ENCODE measurements at places on chromosomes 2 and 18.

DNA sequence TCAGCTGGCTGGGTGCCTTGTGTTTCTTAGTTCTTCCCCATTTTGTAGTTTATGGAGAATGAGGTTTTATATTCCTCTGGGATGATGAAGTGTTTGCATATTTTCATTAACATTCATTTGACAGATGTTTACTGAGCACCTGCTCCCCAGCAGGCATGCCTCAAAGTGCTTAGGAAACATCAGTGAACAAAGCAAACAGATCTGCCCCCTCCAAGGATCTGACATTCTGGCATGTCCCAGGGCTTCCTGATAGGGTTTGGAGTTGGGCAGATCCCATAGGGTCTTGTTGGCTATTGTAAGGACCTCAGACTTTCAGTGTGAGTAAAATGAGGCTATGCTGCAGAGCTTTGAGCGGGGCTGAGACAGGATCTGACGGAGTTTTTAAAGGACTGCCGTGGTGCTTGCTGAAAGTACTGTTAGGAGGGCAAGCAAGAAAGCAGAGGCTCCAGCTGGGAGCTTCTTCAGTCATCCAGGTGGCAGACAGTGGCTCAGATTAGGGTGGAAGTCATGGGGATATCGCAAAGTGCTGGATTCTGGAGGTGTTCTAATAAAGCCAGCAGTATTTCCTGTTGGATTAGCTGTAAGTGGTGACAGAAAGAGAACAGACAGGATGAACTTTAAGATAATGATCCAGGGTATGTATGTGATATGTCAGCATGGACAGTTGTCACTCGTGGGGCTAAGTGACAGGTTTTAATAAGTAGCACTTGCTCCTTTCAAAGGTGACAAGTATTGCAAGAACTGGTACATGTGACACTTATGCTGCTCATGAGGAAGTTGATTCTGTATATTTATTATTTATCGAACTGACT is 11.3 kb upstream of the IAH1 start:
- no peak for DNase-seq

- peak; percentile 79 for DNase-seq
These were observed 30.2 kb downstream of the PRKCE start for GRCh38 chr2:45681675-45682074.

DNA sequence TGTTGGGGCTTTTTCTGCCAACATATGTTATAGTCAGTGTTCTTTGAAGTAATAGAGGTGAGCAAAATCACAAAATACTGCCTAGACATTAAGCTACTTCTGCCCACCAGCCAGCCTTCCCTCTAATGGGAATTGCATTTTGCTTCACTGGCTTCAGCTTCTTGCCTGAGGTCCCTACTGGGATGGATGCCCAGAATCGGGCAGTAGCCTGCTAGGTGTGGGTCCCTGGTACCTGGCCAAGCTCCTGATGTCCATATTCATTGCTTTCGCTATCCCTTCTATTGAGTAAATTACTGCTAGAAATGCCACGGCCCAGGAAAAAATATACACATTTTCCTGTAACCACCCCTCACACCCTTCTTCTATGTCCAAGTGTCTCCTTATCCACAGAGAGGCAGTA is 27.0 kb downstream of the CRYGD start:
- DNase-seq: no peak

GRCh38 chr2:10514273-10514672 is 66.1 kb upstream of the ODC1 start:
- DNase-seq: no peak

GRCh38 chr2:152452256-152452973 is 117.4 kb downstream of the FMNL2 start:
- DNase-seq: no peak

- DNase-seq: no peak
These were observed 157.5 kb downstream of the LAMA1 start for GRCh38 chr18:6960124-6960523.

DNA sequence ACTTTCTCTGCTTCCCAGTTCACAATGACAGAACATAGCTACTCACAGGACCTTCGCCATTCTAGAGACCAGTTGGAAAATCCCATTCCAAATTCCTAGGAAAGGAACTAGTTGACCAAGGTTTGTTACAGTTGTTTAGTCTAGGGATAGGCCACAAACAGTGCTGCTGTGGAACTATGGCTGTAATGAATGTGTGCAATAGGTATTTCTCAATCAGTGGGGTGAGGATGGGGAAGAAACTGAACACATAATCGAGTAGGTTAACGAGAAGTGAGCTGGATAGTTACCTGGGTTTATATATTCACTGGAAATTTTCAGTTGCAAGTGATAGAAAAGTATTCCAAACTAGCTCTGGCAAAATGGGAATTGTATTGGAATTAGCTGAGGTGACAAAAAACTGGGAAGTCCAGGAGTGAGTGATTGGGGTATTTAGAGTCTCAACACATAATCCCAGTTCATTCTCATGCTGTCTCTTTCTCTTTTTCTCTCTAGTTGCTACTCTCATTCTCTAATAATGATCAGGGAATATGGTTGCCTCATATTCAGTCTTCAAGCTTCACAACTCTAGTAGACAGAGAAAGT is 18.2 kb upstream of the HMSD start:
- DNase-seq: no peak

DNA sequence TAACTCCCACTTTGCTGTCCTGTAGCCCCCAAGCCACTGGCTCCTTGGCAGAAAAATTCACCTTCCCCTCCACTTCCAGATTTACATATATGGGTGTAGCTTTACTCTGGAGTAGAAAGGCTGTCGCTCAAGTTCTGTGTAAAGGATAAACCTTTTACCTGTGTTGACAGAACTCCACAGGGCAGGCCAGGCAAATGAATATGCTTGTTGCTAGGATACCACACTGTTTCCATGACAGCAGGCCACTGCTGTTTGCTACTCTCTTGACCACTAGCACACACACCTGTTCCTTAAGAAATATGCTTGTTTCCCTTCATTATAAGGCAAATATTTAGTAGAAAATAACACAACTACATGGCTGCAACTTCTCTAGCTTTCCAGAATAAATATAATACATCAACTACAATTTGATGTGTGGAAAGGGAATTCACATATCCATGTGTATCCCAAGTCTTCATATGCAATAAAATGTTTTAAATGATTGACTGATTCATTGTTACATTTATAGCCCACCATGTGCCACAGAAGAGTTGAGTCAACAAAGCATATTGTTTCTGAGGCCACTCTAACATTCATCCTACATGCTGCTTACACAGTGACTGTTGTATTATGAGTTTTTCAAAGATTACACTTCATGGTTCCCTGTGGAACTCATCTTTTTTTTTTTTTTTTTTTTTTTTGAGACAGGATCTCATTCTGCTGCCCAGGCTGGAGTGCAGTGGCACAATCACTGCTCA is 56.2 kb upstream of the ROCK1 start:
- DNase-seq: no peak

DNA sequence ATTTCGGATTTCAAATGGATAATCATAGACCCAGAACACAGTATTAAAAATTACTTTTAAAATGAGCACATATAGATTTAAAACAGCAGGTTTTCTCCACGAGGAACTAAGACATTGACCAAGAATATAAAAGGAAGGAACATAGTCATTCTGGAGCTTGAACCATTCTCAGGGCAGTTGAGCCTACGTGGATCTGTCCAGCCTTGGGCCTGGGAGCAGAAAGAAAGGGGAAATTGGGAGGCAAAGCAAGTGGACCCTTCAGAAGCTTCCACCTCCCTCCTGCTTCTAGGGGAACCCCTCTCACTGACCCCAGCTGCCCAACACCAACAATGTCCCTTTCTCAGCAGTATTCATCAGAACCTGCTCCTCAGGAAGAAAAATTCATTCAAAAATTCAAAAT is 31.4 kb upstream of the TTC39C start:
- no peak for DNase-seq
